ENCODE measurements at places on chromosomes 4 and X.

- DNase-seq: no peak
Observed at GRCh38 chrX:71269801-71270395, 13.5 kb upstream of the NONO start.

DNA sequence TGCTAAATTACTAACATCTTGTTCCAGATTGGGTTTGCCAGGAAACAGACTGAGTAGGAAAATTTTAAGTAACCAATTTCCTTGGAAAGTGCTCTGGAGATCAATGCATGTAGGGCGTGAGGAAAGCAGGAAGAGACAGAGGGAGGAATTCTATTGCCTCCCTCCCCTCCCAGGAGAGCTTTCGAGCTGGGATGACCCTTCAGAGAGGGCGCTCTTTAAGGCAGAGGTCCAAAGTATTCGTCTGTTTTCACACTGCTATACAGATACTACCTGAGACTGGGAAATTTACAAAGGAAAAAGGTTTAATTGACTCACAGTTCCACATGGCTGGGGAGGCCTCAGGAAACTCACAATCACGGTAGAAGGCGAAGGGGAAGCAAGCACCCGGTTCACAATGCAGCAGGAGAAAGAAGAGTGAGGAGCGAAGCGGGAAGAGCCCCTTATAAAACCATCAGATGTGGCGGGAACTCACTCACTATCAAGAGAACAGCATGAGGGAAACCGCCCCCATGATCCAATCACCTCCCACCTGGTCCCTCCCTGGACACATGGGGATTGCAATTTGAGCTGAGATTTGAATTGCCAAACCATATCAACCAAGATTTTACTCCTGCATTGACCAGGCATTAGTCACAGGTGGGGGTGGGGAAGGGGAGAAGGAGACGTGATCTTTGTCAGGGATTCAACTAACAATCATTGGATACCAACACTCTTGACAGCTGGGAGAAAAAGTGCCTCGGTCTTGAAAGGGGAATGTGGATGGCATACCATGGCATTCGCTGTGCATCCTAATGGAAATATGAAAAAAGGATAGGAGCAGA is 63.8 kb downstream of the SLITRK2 start:
- DNase-seq: no peak

GRCh38 chrX:153969904-153970356 is 1.7 kb downstream of the HCFC1 start:
- peak; percentile 46 for DNase-seq

- DNase-seq: no peak
Observed at GRCh38 chr4:185202984-185203485, 765 bp downstream of the CFAP97 start.

GRCh38 chr4:42570221-42570620 is 86.7 kb downstream of the ATP8A1 start:
- DNase-seq: no peak

- DNase-seq: peak; percentile 90
Observed at GRCh38 chrX:118726887-118727685, at the start of gene IL13RA1. TSS of gene IL13RA1 (plus strand) at chrX:118727606. CDS start at chrX:118727639, 33 bp downstream.

DNA sequence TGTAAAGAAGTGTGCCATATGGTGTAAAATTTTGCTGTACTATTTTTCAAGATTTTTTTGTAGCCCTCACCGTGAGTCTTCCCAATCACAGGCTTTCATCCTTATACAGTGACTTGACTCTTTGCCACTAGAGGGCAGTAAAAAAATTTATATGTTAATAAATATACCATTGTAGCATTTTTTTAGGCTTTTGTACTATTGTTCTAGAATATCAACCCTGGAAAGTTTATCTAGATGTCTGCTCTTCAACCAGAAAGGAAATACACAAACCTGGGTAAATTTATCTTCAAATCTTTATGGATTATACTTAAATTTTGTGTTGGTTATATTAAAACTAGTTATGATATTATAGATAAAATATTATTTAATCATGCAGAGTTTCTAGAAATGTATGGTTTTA is 235.3 kb downstream of the TENM3 start:
- DNase-seq: peak; percentile 65

GRCh38 chr4:113968473-113968872 is 11.0 kb downstream of the ARSJ start:
- no peak for DNase-seq

GRCh38 chr4:68712207-68712606 is 41.8 kb upstream of the UGT2B15 start:
- DNase-seq: no peak

- no peak for DNase-seq
Observed at GRCh38 chr4:119189638-119190037, 22.9 kb upstream of the USP53 start.

DNA sequence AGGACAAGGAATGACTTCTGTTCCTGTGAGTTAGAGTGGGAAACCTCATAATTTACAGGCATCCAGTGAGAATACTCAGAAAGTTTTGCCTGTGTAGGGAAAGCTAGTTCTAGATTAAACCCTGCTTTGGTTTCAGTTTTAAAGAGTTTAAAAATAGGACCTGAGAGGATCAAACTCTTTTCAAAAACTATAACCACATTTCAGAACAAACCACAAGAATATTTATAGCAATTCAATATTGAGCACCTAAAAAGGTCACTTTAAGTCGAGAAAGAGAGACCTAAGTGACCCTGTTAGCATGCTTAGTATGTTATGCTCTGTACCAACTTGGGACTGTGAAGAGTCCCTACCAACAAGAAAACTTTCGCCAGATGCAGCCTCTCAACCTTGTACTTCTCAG is 17.4 kb upstream of the PWWP3B start:
- no peak for DNase-seq

DNA sequence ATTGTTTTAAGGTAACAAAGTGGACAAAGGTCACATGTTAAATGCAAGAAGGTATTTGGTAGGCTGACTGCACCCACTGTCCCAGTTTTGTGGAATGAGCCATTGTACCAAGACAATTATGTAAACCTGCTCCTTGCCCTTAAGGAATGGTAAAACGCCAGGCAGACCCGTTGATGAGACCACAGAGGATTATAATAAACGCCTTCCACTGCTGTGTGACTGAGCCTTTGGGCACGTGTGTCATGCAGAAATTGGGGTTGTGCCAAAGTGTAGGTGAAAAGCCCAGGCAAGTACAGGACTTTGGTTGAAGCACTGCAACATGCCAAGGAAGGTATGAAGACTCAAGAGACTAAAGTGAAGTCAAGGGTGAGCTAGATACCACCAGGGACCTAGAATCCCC is 59.7 kb downstream of the LRRC66 start:
- no peak for DNase-seq

- DNase-seq: no peak
Observed at GRCh38 chr4:119493419-119493818, 135.2 kb downstream of the PDE5A start.

DNA sequence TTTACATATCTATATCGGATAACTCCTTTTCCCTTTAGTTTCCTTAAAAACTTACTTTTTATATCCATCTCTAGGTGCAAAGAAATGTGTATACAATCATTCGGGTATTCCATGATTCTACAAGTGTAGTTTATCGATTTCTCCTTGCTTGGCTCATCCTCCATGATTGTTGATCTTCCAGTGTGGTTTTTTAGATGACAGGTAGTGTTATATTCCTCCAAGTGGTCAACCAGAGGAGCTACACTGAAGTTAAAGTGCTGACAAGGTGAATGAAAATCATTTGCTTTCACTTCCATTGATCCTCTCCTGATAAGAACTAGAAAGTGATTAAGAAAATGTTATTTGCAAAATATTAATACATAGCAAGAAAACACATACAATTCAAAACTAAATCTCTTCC is 38.5 kb downstream of the TMEM156 start:
- DNase-seq: no peak

GRCh38 chr4:114343015-114343414 is 255.6 kb upstream of the UGT8 start:
- DNase-seq: no peak

DNA sequence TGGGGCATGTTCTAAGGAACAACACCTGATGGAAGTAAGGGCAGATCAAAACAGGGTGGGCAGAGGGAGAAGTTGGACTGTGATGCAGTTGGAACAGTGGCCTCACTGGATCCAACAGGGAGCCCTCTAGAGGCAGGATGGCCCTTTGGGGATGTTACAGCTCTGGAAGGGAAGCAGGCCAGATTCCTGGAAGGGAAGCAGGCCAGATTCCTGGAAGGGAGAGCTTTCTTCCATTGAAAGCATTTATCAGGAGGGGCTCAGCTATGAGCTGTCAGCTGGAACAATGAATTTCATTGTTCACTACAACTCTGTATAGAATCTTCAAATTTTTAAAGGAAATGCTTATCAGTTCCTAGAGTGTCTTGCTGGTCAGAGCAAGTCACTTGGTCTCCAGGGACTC is 17.7 kb downstream of the IL15 start:
- DNase-seq: peak; percentile 25
